Stimulated activated CD8-positive, alpha-beta memory T cell treated with anti-CD3 and anti-CD28 coated beads, Interleukin-4, amount 100 ng/mL, for 4 hours (primary cell): ENCODE measurements at places on chromosomes 11 and 22.

GRCh38 chr22:31496735-31497146, 405 bp downstream of the SFI1 start:
- DNase-seq = no peak

- DNase-seq = no peak
These were observed 11.0 kb upstream of the GRIK4 start for GRCh38 chr11:120500414-120501071.

GRCh38 chr11:15821451-15821850, 534.9 kb downstream of the SOX6 start:
- no peak for DNase-seq

- DNase-seq = no peak
These were observed 59.9 kb downstream of the SYT13 start for GRCh38 chr11:45225961-45226871.

GRCh38 chr22:35212009-35212408, 45.3 kb upstream of the HMGXB4 start:
- DNase-seq = no peak

- no peak for DNase-seq
These were observed 24.7 kb downstream of the GNAZ start for GRCh38 chr22:23094695-23095681.

DNA sequence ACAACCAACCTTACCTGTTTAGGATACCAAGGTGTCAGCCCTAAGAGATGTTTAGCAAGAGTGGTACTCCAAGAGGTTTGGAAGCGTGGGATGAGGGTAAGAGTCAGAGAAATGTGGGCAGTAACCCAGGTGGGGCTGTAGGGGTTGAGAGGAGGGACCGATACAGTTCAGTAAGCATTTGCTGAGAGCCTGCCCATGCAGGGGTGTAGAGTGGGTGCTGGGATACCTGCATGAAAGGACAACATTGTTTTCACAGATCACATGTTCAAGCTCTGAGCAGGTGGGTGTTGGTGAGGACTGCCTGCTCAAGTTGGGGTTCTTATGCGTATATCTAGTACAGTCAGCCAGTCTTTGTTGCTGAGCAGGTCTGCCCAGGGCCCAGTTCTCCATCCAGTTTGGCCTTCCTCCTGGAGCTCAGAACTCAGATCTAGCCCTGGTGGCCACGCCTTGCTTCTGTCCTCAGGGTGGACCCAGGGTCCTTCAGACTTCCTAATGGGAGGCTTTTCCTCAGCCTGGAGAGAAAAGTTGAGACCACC, 14.8 kb downstream of the PPFIBP2 start:
- no peak for DNase-seq

DNA sequence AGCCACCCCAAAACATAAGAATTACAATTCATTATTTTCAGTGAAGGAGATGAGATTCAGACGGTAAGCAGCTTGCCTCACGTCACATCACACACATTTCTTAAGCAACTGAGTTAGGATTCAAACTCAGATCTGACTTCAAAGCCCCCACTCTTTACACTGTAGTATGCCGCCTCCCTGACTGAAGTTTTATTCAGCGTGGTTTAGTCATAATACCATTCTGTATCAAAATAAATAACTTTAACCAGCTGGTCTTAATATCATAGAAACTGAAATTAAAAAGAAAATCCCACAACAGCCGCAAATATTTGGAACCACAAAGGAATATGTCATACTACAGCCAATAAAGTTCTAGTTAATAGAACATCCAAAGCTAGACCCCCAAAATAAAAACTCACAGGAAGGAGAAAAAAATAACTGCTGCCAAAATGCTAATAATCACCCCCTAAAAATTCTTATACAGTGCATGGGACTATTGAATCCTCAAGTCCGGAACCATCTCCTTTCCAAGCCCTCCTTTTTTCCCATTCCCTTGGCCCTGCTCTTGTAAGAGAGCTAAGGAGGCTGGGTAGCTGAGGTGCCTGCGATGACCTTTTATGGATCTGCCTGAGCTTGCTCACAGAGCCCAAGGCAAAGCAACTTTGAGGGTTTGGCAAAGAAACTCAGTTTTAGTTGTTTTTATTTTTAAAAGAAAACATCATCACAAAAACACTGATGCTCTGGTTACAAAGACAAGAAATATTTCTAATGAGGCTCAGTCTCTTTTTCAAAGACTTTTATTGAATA, 334.5 kb downstream of the TTC28 start:
- DNase-seq = no peak

DNA sequence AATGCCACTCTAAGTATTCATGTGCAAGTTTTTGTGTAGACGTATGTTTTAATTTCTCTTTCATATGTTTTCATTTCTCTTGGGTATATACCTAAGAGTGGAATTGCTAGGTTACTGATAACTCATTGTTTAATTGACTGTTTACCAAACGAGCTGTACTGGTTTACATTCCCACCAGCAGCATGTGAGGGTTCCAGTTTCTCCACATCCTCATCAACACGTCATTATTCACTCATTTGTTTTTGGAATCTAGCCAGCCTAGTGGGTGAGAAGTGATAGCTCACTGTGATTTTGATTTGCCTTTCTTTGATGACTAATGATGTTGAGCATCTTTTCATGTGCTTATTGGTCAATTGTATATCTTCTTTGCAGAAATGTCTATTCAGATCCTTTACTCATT, 4.0 kb downstream of the ANKRD13D start:
- no peak for DNase-seq

DNA sequence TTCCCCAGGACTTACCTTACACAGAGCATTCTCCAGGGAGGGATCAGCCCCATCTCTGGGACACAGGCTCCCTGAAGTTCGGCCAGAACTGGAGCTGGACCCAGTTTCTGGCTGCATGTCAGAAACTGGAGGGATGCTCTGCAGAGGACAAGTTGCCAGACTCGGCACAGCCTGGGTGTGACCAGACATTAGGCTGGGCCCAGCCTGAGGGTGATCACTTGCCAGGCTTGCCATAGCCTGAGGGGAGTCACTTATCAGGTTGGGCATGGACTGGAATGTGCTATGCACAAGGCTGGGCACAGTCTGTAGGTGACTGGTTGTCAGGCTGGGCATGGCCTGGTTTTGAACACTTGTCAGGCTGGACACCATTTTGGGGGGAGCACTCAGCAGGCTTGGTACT, 30.7 kb upstream of the STK33 start:
- DNase-seq = no peak

- DNase-seq = no peak
These were observed 91.1 kb downstream of the ETS1 start for GRCh38 chr11:128496249-128496648.

DNA sequence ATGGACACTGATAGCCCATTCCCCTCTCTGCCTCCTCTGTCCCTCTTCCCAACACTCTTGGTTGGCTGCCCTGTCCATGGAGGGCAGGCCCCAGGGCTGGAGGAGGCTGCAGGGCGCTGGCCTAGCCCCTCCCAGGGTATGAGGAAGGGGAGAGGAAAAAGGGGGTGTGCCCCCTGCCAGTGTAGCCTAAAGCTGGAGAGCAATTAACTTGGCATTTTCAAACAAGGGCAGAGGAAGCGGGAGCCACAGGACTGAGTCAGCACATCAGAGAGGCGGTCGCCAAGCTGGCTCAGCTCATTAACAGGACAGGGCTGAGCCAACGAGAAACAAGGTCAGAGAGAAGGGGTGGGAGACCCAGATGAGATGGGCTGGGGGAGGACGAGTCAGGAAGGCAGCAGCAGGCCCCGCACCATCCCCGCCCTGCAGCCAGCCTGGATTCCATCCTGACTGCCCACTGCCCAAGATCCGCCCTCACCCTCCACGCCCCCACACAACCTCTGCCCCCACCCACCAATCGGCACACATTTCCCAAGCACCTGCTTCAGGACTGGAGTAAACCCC, 76.3 kb downstream of the BUD13 start:
- no peak for DNase-seq

- DNase-seq = no peak
These were observed 78.4 kb downstream of the CDKN1C start for GRCh38 chr11:2807025-2807681.

DNA sequence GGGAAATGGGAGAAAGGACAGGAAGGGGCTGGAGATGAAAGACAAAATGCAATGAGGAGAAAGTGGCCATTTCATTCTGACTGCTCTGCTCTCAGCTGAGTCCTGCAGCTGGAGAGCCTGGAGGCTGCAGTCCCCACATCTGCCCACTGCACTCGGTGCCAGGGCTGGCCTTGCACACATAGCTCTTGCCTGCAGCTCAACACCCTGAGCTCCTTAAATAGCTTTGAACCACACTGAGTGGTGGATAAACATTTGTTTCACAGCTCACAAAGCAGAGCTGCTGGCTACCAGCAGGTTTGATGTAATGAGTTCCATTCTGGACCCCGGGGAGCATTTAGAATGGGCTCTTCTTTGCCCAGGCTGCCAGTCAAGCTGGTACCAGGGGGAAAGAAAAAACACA, 426.1 kb upstream of the CADM1 start:
- no peak for DNase-seq

DNA sequence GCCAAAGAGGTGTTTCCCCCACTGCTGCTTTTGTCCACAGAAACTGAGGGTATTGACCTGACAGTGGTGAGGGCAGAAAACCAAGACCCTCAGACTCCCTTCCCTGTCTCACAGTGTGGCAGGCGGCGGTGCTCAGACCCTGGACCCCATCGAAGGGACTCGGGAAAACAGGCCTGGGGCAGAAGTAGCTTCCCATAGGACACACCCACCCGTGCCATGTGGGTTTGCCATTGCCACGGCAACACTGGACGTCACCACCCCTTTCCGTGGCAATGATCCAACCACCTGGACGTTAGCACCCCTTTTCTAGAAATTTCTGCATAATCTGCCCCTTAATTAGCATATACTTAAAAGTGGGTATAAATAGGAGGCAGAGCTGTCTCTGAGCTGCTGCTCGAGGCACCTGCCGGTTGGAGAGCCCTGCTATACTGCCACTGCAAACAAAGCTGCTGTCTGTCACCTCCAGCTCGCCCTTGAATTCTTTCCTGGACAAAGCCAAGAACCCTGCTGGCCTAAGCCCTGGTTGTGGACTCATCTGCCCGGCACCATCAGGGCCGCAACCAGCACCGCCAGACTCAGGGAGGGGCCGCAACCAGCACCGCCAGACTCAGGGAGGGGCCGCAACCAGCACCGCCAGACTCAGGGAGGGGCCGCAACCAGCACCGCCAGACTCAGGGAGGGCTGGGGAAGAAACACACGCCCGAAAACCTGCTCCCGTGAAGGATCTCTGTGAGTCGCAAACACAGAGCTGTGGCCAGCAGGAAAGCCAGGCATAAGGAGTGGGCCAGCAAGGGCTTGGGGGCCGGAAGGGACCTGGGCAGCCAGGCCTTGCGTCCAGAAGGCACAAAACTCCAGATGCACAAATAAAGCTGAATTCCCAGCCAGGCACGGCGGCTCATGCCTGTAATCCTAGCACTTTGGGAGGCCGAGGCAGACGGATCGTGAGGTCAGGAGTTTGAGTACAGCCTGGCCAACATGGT, 10.4 kb downstream of the MLC1 start:
- DNase-seq = no peak

- no peak for DNase-seq
These were observed 30.1 kb downstream of the CACNA1I start for GRCh38 chr22:39600491-39601179.

DNA sequence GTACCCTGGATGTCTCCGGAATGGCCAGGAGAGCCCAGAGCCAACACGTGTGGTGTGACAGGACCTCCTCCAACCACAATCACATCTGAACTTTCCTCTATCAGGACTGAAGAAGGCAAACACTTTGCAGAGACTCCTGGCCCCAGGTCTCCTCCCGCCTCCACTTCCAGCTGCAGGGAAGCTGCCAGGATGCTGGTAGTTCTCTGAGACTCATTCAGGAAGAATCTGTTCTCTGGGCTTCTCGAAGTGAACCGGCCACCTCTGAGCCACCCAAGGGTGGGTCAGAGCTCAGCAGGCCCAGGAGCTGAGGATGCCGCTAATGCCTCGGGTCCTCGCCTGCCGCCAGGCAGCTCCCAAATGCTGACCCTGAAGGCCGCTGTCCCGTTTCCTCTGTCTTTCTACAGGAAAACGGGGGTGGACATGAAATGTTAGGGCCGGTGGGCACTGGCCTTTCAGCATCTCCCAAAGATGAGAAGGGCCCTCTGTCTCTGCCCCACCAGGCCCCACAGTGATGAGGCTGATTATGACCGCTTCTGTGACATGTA, 789.9 kb downstream of the BRD1 start:
- no peak for DNase-seq

DNA sequence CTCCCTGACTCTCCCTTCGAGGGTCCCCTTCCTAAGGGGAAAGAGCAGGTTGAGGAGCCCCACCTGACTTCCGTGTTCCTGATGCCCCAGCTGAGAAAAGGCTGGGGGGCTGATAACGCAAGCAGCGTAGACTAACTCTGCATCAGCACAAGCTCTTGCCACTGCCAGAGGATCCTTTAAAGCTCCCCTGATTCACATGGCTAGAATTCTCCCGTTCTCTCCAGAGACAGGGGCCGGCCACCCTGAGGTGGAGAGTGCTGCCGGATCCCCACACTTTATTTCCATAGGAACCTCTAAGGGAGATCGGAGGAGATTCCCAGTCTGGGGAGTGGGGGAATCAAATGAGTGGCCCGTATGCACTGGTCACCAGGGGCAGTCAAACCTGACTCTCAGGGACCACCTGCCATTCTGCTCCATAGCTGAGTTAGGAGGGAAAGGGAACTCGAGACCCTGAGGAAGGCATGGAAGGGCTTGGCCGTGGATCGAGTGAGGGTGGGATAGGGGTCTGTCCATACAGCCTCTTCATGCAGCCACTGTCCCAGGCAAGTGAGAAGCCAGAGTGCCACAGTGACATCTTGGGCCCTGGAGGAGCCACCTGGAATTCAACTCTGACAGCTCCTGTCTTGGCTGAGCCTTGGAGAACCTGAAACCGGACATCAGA, 1.4 kb upstream of the VSIG10L2 start:
- DNase-seq = no peak

DNA sequence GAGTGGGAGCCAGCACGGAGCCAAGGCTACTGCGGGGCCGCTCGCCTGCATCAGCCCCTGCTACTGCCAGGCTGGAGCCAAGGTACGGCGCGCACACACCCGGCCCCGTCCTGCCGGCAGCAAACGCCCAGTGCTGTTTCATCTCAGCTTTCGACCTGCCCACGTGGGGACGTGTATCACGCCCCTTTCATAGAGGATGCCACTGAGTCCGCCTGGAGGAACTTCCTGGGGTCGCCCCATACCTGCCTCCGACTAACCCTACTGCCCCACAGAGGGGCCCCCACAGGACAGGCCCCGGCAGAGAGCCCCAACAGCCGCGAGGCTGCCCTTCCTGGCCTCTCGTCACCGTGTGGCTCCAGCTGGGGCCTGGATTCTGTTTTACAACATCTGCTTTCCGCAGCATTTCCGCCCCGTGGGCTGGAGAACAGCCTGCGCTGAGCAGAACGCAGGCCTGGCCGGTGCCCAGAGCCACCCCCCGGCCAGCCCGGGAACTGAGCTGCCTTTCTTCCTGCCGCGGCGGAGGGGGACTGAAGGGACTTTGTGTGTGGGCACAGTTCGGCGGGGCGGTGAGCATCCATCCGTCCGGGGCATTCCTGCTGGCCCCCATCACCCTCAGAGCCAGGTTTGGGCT, 22.9 kb upstream of the ARHGAP8 start:
- no peak for DNase-seq
